A549 (cell line): ENCODE measurements at places on chromosomes 1 and 21. TPM values are rescaled to one million over a fixed set of nuclear protein-coding genes. Genes with fewer than 3 reads are reported as not detected.

GRCh38 chr21:15560383-15561056, 169.3 kb upstream of the USP25 start:
- DNase-seq, result no peak

GRCh38 chr1:87560137-87560536, 231.5 kb downstream of the LMO4 start:
- DNase-seq, result no peak

- no peak for DNase-seq
These were observed 35.0 kb downstream of the INAVA start for GRCh38 chr1:200929530-200930278.

- no peak for DNase-seq
These were observed 189.2 kb upstream of the VAMP3 start for GRCh38 chr1:7581754-7582459.

DNA sequence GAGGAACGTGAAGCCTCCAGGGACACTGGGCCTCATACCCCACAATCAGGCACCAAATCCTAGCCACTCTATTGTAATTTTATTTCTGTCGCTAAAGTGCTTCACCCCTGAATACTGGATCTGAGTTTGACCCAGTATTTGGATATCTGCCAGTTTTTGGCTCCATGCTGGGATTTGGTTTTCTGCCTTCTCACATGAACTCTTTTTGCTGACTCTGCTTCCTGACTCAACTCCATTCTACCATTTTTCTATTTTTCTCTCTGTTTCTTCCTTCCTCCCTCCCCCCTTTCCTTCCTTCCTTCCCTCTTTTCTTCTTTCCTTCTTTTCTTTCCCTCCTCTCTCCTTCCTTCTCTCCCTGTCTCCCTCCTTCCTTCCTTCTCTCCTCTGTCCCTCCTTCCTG, 151.3 kb upstream of the GJB5 start:
- DNase-seq, result no peak

DNA sequence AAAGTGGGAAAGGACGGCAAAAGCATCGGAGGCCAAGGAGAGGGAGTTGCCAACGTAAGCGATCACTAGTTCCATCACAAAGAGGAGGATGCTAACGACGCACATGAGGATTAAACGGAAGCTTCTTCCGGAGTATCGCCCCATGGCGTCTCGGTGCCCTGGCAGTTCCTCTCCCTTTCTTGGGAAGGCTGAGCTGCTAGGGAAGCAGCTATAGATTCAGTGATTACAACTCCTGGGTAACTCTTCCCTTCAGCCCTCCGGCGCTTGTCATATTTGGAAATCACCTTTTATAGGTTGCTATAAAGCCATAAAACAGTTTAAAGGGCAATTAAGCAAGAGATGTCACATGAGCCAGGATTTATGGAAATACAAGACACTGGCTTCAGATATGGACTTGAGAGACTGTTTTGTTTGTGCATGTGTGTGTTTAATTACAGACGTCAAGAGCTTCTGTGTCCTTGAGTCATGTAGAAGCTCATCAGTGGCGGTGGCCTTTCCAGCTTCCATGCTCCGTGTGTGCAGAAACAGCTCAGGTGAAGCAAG, 30.6 kb upstream of the SLC30A10 start:
- DNase-seq, result no peak

DNA sequence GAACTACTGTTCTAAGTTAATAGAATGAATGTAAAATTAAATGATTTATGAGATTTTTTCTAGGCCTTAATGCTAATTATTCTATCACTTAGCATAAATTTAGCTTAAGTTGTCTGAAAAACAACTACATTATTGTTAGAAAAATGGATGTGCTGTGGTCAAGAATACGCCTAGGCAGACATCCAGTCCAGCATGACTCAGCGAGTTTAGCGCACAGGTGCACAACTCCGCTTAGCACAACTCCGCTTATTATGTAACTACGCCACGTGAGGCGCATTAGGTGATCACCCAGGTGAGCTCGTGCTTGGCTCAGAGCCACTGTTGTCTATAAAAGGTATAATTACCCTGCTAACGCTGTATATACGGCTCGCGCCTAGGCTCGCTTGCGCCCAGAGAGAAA, 1043.6 kb upstream of the ADGRL4 start:
- no peak for DNase-seq

DNA sequence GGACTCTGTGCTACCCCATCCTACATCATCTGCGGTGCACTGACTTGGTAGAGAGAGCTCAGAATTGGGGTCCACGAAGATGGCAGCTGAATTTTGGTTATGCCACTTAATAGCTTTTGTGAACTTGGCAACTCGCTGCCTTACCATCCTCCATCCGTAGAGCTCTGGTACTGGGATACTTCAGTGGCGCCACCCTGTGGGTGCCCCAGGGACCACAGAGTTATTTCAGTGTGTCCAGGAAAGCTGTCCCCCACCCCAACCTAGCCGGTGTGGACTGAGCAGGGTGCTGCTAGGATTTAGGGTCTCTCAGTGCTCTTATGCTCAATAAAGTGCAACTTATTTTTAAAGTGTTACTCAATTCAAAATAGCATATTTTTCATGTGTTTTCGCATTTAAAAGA, 9.0 kb upstream of the USF1 start:
- DNase-seq, result no peak

- DNase-seq, result no peak
These were observed 24.0 kb upstream of the ABL2 start for GRCh38 chr1:179253286-179253972.

GRCh38 chr1:83735526-83735925, 263.4 kb downstream of the TTLL7 start:
- no peak for DNase-seq

DNA sequence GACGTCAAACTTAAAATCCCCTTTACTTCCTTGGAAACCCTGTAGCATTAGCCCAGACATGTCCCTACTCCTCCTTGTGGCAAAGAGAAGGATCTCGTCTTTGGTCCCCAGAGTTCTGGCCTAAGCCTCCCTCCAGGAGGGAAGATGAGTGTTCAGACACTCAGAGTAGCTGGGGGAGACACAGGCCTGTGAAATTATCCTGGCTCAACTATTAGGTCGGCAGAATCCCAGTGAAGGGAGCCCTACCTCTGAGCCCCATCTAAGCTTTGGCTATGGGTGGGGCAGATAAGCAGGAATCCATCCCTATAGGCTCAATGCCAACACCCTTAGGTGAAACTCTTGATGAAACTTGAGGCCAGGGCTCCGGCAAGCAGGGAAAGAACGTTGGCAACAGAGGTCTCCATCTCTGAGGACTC, 1.7 kb upstream of the SFN start:
- DNase-seq, result peak; percentile 46

GRCh38 chr1:39105061-39105840, 79.1 kb downstream of the NDUFS5 start:
- DNase-seq, result peak; percentile 38

- DNase-seq, result no peak
These were observed 3.2 kb downstream of the ANGPTL1 start for GRCh38 chr1:178867670-178868069.

DNA sequence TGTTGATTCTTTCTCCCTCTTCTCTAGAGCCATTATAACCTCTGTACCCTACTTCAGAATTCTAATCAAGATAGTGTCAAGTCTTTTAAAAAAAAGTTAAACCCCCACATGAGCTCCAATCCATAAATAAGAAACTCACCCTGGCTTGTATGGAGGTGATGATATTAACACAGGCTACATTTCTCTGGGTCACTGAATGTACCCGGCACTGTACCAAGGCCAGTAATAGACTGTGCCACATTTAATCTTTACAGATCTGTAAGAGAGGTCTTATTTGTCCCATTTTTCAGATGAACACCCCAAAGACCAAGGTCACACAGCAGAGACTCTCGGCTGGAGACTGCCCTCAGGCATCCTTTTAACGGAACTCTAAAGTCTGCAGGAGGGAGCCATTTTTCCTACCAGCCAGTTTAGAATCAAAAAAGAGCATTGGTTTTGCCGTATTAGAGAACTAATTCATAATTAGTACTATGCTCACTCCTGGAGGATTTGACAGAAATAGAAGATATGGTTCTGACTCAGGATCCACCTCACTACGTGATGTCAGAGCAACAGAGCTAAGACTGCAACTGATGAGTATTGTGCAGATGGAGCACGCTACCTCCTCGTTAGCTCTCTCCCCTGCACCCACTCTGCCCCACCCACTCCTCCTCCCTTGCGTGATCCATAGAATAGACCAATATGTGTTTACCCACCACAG, 217.2 kb upstream of the HOOK1 start:
- DNase-seq, result no peak

GRCh38 chr1:226674892-226675714, 64.0 kb downstream of the ITPKB start:
- no peak for DNase-seq

DNA sequence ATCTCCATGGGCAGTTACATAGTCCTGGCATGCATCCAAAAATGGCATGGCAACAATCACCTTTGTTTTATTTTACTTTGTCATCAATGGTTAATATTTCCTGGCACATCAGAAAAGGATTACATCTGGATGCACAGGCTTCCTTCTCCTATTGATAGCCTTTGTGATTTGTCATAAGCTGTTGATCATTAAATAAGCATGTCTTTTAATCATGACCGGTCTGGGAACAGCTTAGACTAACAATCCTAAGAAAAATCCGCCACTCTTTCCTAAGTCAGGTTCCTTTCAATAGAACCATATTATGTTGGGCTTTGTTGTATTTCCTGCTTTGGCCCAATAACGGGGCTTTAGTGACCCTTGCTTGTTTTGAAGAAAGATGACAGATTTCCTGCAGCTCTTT, 330.6 kb downstream of the DUSP10 start:
- no peak for DNase-seq

DNA sequence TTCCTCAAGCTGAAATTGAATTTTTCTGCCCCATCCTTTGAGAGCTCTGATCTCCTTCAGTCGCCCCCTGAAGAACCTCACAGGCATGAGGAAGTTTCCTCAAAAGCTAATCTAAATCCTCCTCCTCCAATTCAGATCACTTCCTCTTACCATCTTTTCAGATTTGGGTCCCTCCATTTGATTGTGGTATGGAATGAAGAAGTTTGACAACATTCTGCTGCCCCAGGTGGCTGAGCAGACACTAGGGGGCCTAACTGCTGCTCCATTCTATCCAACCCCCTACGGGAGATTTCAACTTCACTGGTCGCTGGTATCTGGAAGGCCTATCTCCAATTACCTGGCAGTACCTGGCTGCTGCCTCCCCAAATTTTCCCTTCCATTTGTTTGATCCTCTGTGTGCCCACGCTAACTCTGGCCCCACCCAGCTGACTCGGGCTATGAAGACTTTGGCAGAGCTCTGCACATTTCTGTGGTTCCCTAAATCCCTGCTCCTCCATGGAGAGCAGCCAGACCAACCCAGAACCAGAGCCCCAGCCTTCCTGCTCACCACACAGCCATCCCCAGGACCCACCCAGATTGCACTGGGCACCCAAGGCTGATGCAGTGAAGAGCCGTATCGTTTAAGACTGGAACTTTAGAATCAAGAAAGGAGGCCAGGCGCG, 7.8 kb downstream of the IRF6 start:
- no peak for DNase-seq

DNA sequence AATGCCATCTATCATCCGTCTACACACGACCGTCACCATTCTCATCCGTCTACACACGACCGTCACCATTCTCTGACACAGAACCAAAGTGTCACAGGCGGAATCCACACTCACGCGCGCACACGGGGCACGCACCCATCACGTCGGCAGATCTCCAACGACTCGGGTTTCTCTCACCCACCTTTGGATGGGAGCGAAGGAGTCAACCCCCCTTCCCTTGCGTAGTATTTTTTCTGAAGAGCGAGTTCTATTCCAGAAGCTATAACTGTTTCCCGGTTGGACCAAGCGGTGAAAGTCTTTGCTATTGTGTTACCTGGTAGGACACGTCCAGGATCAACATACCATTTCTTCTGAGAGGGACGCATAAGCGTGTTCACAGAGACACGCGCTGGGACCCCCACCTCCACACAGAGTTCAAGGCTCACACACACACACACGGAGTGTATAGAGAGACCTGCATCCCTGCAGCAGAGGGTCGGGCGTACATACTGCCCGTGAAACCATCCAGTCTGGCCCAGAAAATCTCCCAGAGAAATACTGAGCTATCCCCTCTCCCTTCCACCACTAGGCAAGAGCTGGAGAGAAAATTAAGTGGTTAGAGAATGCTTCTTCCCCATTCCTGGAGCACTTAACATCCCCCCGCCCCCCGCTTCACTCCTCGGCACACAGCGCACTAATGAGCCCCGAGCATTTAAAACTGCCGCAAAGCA, 741 bp downstream of the DUSP10 start:
- no peak for DNase-seq

- no peak for DNase-seq
These were observed 2.3 kb downstream of the ATP1A1 start for GRCh38 chr1:116375148-116375886.

GRCh38 chr1:177017287-177017852, 147.1 kb downstream of the ASTN1 start:
- no peak for DNase-seq

DNA sequence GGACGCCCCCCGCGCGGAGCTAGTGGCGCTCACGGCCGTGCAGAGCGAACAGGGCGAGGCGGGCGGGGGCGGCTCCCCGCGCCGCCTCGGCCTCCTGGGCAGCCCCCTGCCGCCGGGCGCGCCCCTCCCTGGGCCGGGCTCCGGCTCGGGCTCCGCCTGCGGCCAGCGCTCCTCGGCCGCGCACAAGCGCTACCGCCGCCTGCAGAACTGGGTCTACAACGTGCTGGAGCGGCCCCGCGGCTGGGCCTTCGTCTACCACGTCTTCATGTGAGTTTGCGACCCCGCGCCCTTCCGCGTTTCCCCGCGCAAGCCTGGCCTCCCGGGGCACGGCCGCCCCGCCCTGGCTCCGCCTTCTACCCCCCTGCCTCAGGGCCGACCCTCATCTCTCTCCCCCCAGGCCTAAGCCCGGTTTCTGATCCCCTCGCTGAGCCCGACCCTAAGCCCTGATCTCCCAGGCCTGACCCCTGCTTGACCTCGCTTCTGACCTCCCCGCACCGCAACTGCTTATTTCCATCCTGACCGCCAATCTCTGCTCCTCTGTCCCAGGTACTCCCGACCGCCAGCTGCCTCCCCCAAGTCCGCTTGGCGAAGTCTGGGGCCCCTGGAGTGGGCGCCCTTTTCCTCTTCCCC, 669 bp downstream of the KCNQ4 start:
- DNase-seq, result no peak

- DNase-seq, result no peak
These were observed 869 bp downstream of the NAV1 start for GRCh38 chr1:201539561-201540431.

- DNase-seq, result no peak
These were observed 2.1 kb downstream of the DHDDS start for GRCh38 chr1:26434161-26434752.

- no peak for DNase-seq
These were observed 185.1 kb downstream of the LRRC7 start for GRCh38 chr1:69752831-69753230.

GRCh38 chr1:234674218-234674815, 64.3 kb upstream of the IRF2BP2 start:
- no peak for DNase-seq

- DNase-seq, result peak; percentile 59
These were observed 775 bp upstream of the TMEM63A start for GRCh38 chr1:225882694-225883615.

Gene OLIG2
- polyA plus RNA-seq, result not detected in 3 replicates

Gene ARHGEF10L
- polyA plus RNA-seq, result 4.1 to 5.2 TPM (median 4.4 TPM) in 3 replicates

Gene EDN2
- 2.8 to 8.2 TPM (median 3.2 TPM) in 3 replicates for polyA plus RNA-seq

Gene LRRC39
- 0.24 to 0.45 TPM (median 0.32 TPM) in 3 replicates for polyA plus RNA-seq

Gene CSMD2
- not detected in 3 replicates for polyA plus RNA-seq

Gene CLDN17
- not detected in 3 replicates for polyA plus RNA-seq

Gene TNFAIP8L2
- polyA plus RNA-seq, result not detected in 3 replicates

Gene CYP4A22
- not detected in 3 replicates for polyA plus RNA-seq

Gene SLC45A1
- 1.7 to 2.2 TPM (median 1.8 TPM) in 3 replicates for polyA plus RNA-seq

Gene CFHR1
- 0.63 to 0.79 TPM (median 0.71 TPM) in 3 replicates for polyA plus RNA-seq

Gene AMY1B
- not detected in 3 replicates for polyA plus RNA-seq

Gene F5
- polyA plus RNA-seq, result 0.03 to 0.04 TPM (median 0.04 TPM) in 3 replicates

Gene CASQ2
- polyA plus RNA-seq, result not detected in 3 replicates

Gene NEGR1
- not detected in 3 replicates for polyA plus RNA-seq

Gene CCDC24
- polyA plus RNA-seq, result 9.3 to 12.5 TPM (median 10.2 TPM) in 3 replicates

Gene CRABP2
- polyA plus RNA-seq, result 15.6 to 19.1 TPM (median 17.9 TPM) in 3 replicates

Gene TNFRSF18
- not detected in 3 replicates for polyA plus RNA-seq
